ENCODE measurements at places on chromosomes 3 and 15.

DNA sequence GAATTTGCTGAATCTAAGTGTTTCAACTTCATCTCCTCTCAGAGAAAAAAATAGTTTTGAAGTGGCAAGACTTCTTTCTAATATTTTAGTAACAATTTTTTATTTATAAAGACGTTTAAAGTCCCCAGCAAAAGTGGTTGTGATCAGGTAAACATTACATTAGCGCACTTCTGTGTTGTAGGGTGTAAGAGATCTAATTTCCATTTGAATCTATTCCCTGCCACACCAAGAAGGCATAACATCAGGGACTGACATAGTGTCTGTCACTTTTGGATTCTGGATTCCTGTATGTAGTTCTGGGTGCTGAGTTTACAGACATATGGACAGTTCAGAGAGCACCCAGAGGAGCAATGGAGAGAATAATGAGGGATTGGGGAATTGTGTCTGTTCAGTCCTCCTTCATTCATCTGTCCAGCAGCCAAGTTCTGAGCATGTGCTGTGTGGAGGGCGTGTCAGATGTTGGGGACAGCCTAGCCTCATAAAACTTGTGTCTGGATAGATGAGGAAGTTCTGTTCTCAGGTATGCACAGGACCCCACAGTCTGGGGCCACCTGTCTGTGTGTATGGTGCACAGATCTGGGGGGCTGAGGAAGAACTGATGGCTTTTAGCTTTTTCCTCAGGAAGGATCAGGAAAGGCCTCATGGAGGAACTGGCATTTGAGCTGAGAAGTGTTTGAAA is 65.6 kb downstream of the MAP2K5 start:
- no peak for DNase-seq

GRCh38 chr3:43198791-43199644 is 87.3 kb upstream of the SNRK start:
- no peak for DNase-seq

- DNase-seq = no peak
Measured at GRCh38 chr3:112973325-112974177, 1.4 kb downstream of the CD200R1 start.

- DNase-seq = no peak
Measured at GRCh38 chr15:36579792-36580431, 486 bp downstream of the CDIN1 start.

DNA sequence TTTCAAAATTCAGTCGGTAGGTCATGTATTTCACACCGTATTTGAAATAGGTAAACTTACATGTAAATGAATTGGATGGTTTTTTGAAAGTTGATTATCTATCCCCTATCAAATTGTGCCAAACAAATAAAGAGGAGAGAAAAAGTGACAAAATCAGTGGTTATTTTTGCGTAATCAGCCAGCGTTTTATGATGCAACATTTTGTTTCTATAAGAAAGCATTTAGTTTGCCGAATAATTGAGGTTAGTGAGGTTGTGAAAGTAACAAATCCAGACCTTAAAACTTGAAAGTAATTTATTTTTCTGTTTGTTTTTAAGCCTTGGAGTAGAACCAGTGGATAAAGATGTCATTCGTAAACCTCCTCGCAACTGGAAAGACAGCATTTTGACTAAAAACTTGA is 29.3 kb downstream of the ASTE1 start:
- DNase-seq = no peak

DNA sequence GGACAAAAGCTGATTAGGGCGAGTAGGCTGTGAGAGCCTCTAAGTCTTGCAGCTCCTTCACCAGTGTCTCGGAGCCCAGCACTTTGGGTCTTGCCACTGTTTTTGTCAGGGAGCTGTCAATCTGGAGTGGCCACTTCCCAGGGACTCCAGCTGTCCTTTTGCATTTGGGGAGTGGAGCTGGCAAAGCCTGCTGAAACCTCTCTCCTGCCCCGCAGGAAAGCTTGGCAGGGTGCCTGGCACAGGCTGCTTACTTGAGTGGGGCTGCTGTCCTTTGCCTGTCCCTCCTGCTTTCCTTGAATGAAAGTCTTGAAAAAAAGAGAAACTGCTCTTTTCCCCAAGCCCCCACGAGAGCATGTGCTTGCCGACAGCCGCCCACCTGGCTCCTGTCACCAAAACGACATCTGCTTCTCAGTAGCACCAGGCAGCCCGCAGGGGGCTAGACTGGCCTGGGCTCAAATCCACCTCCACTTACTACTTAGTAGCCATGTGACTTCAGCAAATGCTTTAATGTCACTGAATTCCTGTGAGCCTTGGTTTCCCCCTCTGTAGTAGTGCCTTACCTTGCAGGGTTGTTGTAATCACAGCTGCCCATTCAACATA is 13.7 kb downstream of the USP13 start:
- no peak for DNase-seq

- no peak for DNase-seq
Measured at GRCh38 chr3:194089357-194090177, 46.4 kb upstream of the HES1 start.

- DNase-seq = no peak
Measured at GRCh38 chr3:72397586-72397985, 450.7 kb downstream of the SHQ1 start.

- DNase-seq = no peak
Measured at GRCh38 chr15:99120050-99120777, 15.3 kb downstream of the SYNM start.

DNA sequence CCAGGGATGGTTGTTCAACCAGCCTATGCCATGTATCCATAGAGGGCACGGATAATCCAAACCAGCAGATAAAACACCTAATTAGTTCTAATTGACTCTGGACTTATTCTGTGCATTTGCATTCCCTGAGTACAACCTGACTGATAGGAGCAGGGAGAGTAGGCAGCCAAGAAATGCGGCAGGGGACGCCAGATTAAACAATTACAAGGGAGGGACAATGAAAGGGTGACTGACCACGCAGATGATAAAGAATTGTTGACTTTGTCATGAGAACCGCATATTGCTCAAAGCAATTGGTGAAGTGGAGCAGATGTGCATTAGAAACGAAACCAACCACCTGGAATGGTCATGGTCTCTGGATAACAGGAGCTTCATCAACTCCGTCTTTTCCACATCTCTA is 369.1 kb upstream of the FRG2C start:
- DNase-seq = no peak

GRCh38 chr3:10328460-10329071 is 7.7 kb upstream of the SEC13 start:
- no peak for DNase-seq

GRCh38 chr15:48596841-48597240 is 48.7 kb downstream of the FBN1 start:
- no peak for DNase-seq

- no peak for DNase-seq
Measured at GRCh38 chr15:57135800-57136199, 217.4 kb downstream of the TCF12 start.

DNA sequence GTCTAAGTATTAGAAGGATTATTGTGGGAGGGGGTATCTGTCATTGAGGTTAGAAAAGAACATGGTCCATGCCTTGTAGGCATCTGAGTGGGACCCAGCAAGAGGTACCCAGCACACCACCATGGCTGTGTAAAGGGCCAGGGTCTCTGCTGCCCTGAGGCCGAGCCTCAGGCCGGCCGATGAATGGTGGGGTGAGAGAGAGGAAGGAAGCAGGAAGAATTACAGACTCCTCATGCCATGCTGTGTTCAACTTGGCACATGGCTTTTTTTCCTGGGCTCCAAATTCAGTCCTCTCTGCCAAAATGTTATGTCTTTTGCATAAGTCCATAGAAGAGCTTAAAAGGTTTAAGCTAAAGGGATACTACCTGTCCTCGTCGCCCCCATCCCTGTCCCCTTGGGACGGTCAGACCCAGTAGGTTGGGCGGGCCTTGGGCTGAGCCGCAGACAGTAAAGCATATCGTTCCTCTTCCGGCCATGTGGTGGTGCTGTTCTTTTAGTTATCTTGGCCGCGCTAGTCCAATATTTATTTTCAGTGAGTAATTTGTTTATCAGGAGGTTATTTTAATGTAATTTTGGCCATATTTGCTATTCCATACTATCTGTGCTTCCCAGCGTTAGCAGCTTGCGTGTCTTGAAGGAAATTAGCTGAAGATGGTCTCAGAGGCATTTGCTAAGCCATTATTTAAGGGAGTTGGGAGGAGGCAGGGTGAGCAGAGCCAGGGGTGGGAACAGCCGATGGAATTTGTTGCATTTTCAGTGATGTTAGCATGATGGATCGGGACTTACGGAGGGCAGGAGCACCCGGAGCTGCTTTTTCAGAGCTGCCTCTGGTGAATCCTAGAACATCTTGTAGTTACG is 152.4 kb downstream of the AGBL1 start:
- no peak for DNase-seq

- DNase-seq = no peak
Measured at GRCh38 chr3:38190481-38190881, 25.1 kb downstream of the OXSR1 start.

GRCh38 chr15:65777053-65777452 is 15.0 kb downstream of the DENND4A start:
- no peak for DNase-seq

- no peak for DNase-seq
Measured at GRCh38 chr3:23720885-23721284, 84.9 kb upstream of the UBE2E1 start.

DNA sequence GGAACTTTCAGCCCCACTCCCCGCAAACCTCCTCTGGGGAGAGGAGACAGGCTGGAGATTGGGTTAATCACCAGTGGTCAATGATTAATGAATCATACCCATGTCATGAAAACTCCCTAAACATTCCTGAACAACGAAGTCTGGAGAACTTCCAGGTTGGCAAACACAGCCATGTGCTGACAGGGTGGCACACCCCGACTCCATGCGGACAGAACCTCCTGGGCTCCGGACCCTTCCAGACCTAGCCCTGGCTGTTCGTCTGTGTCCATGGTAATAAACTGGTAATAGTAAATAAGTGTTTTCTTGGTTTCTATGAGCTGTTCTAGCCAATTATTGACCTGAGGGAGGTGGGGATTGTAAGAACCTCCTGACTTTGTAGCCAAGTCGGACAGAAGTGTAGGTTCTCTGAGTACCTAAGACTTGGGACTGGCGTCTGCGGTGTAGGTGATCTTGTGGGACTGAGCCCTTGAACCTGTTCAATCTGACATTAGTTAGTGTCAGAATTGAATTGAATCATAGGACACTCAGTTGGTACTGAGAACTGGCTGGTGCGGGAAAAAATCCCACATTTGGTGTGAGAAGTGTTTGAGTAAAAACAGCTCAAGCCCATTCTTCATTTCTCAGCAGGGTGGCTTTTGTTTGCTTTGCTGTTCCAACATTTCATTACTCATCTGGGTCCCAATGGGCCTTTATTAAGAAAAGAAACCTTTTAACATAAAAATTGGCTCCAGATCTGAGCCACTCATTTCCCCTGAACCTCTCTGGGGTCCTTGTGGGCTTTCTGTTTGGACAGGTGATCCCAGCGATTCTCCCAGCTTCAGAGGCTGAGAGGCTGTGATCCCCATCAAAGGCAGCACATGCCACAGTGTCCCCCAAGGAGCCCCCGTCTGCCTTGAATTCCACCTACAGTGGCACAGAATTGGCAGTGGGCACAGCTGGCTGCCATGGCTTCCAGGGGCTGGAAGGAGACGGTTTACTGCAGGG is 151.0 kb downstream of the TJP1 start:
- DNase-seq = no peak

- DNase-seq = no peak
Measured at GRCh38 chr15:78810003-78810361, 1.3 kb downstream of the ADAMTS7 start.

DNA sequence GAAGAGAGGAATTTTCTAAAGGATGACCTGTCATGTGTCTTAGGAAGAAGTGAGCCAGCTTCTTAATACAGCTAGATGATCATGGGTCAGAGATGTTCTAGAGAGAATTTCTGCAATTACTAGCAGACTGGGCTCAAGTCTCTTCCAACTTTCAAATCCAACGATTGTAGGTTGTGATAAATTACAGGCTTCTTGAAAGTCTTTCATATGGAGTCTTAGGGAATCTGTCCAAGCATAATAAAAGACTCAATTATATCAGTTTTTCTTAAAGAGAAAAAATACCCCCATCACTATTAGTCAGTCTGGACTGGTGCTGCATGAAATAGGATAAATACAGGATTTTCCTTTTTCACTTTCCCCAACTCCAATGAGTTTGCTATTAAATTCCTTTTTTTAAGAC is 59.1 kb downstream of the DRD3 start:
- no peak for DNase-seq

GRCh38 chr3:52218026-52218425 is 7.4 kb downstream of the TLR9 start:
- DNase-seq = no peak

DNA sequence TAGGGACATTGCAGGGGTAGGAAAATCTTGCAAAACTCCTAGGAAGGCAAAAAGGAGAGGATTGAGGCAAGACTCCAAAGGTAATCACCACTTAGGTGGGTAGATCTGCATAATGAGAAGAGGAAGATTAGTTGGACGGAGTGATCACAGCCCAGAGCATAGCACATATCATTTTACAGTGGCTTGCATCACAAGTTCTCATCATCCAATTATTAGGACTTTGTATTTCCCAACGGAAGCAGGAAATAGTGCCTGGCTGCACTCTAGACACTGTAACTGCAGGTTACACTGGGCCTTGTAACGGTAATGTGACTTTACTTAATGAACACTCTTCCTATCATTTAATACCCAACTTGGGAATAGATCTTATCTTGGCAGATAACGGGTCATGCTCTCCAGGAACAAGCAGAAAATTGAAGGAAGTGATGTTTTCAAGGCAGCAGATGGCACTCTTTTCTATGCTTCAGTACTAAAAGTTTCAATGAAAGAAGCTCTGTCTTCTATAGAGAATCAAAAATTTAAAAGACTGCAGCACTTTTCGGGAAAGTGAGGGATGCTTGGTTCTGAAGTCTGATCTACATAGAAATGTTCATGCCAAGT is 101.9 kb upstream of the KCNMB2 start:
- peak; percentile 39 for DNase-seq

- DNase-seq = no peak
Measured at GRCh38 chr3:12705981-12706380, 42.1 kb upstream of the RAF1 start.

- DNase-seq = no peak
Measured at GRCh38 chr3:135930255-135930654, 35.3 kb upstream of the PPP2R3A start.

DNA sequence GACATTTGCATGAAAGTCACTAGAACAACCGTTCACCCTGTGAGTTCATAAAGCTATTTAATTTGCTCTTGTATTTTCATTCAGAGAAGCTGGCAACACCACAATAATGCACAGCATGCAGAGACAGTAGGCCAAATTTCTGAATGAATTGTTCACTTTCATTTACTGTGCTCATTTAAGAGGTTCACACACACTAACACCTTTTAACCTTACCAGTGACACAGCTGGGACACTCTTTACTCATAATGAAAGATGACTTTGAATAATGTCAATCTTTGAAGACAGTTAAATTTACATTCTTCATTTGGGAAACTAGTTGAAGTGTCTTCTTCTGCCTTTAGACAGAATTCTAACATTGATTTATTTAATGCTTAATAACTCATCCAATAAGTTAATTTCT is 95.7 kb downstream of the ROBO1 start:
- no peak for DNase-seq

- DNase-seq = no peak
Measured at GRCh38 chr3:12893247-12893646, 51.9 kb upstream of the RPL32 start.

DNA sequence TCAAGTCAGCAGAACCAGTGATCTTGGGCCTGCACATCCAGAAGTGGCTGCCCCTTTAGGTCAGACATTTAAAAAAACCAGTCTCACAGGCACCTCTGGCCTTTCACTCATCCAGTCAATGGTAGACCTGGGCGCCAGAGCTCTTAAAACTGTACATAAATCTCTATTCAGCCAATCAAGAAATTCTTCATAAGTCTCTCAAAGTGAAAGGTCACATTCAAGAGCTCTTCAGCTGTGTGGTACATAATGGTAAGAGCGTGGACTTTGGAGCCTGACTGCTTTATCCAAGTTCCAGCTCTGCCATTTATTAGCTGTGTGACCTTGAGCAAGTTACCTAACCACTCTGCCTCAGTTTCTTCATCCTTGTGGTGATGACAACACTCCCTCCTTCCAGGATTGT is 22.3 kb upstream of the MORF4L1 start:
- DNase-seq = no peak
